LHCN-M2 (cell line): ENCODE measurements at places on chromosomes 12 and 14. TPM values are rescaled to one million over a fixed set of nuclear protein-coding genes. Genes with fewer than 3 reads are reported as not detected.

- peak; percentile 70 for DNase-seq
These were observed 66.3 kb downstream of the ZNF664 start for GRCh38 chr12:124039276-124039675.

The TEX22 gene
- total RNA-seq: 0.06 TPM in 1 of 2 replicates, not detected in the other

The LTBP2 gene
- total RNA-seq: 151 and 211 TPM in 2 replicates

The OLR1 gene
- total RNA-seq: not detected in 2 replicates
